ENCODE measurements at places on chromosomes 2 and 18.

- no peak for DNase-seq
Observed at GRCh38 chr18:49376046-49376445, 84.4 kb downstream of the DYM start.

DNA sequence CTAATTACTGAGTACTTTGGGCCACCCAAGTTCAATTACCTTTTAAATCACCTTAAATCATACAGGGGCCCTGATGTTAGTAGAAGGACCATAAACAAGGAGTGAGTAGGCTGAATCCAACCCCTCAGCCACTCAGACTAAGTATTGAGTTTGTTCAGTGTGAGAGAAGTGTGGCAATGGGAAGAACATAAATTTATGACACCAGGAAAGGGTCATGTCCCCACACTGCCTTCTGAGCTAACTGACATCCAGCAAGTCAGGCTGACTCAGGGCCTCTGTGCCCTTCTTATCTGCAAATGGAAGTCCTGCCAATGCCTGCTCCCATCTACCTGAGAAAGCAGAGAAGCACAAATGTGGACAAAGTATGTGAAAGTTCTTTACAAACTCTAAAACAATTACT, 12.9 kb downstream of the PLEKHM3 start:
- DNase-seq: no peak

DNA sequence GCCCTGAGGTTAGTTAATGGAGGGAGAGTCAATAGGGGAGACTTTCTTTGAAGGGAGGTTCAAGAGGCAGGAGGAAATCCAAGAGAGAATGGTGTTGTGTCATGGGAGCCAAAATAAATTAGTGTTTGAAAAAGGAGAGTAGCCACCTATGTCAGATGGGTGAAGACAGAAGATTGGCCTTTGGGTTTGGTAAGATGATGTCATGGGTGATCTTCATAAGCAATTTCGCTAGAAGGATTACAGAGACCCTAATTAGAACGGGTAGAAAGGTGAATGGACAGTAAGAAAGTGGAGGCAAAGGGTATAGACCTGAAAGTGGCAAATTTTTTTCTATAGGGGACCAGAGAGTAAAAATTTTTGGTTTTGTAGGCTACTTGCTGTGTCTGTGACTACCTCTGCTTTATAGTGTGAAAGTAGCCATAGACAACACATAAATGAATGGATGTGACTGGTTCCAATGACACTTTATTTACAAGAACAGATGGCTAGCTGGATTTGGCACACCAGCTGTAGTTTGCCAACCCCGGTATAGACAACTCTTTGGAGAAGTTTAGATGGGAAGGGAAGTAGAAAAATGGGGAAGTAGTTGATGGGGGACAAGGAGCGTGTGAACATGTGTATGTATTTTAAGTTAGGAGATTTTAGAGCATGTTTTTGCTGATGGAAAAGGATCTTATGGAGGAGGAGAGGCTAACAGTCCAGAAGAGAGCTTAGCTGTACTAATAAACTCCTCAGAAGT, 9.3 kb downstream of the STAMBP start:
- DNase-seq: no peak

GRCh38 chr2:70173520-70173919, 17.3 kb downstream of the C2orf42 start:
- no peak for DNase-seq

GRCh38 chr2:164835302-164835701, 6.3 kb downstream of the COBLL1 start:
- DNase-seq: no peak

DNA sequence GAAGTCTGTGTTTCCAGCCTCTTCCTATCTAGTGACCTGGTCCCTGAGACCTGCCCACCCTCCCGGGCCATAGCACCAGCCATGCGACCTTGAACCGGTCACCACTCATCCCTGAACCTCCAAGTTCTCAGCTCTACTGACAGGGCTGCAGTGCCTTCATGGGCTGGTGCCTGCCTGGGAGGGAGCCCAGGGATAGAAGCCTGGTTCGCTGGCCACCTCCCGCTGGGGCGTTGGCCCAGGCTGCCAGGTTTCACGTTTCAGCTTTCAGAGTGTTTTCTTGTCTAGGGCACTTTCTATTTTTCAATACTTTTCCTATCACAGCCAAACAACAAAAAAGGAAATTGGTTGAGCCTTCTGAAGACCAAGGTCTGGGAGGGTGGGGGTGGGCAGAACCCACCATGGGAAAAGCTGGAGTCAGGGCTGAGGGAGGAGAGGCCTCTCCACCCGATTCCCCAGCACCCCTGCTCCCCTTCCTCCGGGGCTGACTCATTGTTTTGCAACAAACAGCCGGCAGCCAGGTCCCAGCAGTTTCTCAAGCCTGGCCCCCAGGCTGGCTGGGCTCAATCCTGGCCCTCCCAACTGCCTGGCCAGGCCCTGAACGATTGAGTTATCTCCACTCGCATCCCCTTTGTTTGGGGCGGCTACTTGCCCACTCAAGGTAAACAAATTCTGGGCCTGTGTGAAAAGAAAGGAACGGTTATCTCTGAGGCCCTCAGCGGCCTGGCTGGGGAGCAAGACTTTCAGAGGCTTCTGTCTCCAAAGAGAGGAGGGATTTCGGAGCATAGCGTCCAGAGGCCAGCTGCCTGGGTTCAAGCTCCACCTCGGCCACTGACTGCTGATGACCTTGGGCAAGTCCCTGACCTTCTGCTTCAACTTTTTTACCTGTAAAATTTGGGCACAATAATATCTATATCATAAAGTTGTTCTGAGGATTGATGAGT, 47.5 kb downstream of the ZFP36L2 start:
- no peak for DNase-seq

DNA sequence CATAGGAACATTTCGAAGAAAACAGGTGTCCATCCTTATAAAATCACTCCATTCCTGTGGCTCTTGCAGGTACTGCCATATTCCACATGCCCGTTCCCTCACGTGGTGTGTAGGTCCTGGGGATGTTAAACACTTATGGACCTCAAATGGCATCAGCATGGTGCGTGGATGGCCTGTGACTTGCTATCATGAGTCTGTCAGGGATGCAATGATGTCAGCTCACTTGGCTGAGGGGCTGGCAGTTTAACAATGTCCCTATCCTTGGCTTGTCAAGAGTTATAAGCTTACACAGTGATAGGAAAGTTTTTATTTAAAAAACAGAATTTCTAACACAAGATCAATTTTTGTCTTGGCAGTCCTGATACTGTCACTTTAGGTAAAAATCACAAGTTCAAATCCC, 28.8 kb downstream of the MAIP1 start:
- no peak for DNase-seq

- no peak for DNase-seq
Observed at GRCh38 chr2:40820319-40820718, 368.4 kb upstream of the SLC8A1 start.

GRCh38 chr2:28415010-28415409, 22.4 kb downstream of the FOSL2 start:
- DNase-seq: no peak

GRCh38 chr2:233473878-233474277, 92.7 kb downstream of the USP40 start:
- DNase-seq: no peak

DNA sequence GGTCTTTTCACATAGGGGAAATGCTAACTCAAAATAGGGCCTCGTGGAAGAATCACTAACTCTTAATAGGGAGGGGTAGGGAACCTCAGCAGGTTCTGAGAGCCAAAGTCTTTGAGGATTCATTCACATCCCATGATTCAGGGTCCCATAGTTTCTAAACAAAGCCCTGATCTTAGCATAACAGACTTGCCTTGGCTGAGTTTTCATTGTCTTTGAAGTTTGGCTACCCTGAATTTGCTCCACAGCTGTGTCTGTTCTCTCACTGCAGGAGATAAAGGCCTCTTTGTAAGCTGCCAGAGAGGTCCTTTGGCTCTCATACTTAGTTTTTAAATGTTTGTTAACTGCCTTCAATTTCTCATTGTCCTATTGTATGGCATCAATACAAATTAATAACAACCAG, 54.5 kb downstream of the ZDBF2 start:
- no peak for DNase-seq

DNA sequence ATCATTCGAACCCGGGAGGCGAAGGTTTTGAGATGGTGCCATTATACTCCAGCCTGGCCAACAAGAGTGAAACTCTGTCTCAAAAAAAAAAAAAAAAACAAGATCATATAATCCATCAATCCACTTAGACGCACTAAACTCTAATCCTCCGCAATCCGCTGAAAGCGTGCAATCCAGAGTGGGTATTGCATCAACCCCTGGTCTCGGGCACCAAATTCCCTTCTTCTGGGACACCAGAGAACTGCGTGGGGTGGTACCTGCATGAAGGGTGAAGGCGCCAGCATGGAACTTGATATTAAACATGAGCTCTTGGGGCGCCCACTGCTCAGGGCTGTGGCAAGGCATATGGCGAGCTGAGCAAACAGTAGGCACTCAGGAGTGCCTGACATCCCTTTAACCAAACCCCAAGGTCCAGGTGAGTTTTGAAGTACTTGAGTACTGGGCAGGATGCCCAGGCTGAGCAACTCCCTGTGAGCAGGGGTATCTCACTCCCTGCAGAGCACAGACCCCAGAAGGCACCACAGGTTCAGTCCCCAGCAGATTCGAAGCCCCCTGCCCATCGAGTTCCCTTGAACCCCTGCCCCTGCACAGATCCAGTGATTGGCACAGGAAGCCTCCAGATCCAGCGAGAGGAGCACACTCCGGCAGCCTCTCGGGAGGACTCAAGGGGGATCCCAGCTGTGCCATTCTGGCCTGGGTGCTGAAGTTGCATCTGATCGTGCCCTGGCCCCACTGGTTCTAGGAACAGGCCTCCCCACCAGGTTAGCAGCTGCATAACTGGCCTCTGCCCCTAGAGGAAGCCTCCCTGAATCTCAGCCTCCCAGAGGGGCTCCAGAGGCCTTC, 8.0 kb downstream of the ALPI start:
- DNase-seq: no peak

- no peak for DNase-seq
Observed at GRCh38 chr2:164841719-164842623, at the start of gene COBLL1. Gene COBLL1, minus strand, starts transcription at chr2:164841823. Its CDS starts 627 bp downstream, at chr2:164841196.

- DNase-seq: no peak
Observed at GRCh38 chr18:23890589-23890988, 124.0 kb upstream of the TTC39C start.

GRCh38 chr2:169093535-169093934, 24.2 kb downstream of the DHRS9 start:
- DNase-seq: no peak

- no peak for DNase-seq
Observed at GRCh38 chr2:34107811-34108210, 508.7 kb upstream of the FAM98A start.

- DNase-seq: no peak
Observed at GRCh38 chr2:147086715-147087114, 758.1 kb upstream of the ACVR2A start.

- DNase-seq: no peak
Observed at GRCh38 chr18:5419601-5420000, 124.1 kb upstream of the ZBTB14 start.

- no peak for DNase-seq
Observed at GRCh38 chr2:58073008-58073407, 26.4 kb downstream of the VRK2 start.

DNA sequence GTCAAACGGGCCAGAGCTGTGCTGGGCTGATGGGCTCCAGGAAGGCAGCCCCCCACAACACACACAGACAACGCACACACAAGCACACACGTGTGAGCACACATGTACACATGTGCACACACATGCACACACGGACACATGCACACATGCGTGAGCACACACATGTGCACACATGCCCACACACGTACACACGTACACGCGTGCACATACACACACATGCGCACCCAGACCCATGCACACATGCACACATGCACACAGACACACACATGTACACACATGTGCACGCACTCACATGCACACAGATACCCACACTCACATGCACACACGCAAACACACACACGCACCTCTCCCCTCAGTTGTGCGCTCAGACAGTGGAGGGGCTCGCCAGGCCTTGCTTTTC, 31.2 kb upstream of the HPCAL1 start:
- DNase-seq: no peak

DNA sequence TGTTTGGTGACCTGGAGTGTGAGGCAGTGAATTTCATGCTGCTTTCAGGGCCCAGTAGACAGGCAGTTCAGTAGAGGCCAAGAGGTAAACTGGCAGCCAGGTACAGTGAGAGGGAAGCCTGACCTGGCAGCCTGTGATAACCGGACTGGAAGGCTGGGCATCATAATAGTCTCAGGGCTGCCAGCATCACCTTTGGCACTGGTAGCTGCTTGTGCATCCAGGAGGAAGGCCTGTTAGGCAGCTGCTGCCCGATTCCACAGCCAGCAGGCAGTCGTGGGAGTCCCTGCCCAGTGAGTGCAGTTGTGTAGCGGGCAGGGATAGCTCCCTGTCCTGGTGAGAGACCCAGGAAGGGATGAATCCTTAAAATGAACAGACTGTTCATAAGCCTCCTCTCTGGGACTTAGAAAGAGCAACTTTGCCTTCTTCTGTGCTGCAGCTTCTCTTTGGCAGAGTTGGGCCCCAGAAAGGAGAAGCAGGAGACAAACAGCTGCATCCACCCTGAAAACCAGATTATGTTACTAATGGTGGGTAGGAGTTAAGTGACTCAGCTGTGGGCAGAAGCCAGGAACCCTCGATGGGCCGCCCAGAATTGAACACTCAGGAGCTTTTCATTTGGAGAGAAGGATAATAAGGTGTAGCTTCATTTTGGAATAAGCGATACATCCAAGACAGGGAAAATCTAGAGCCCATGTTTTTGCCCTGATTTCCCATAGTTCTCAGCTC, 8.1 kb upstream of the GPBAR1 start:
- DNase-seq: no peak

- DNase-seq: no peak
Observed at GRCh38 chr2:128154225-128154624, 63.2 kb downstream of the UGGT1 start.

GRCh38 chr2:38672445-38673391, 6.8 kb downstream of the GALM start:
- no peak for DNase-seq

GRCh38 chr2:26864226-26864625, 16.3 kb downstream of the DPYSL5 start:
- DNase-seq: no peak

DNA sequence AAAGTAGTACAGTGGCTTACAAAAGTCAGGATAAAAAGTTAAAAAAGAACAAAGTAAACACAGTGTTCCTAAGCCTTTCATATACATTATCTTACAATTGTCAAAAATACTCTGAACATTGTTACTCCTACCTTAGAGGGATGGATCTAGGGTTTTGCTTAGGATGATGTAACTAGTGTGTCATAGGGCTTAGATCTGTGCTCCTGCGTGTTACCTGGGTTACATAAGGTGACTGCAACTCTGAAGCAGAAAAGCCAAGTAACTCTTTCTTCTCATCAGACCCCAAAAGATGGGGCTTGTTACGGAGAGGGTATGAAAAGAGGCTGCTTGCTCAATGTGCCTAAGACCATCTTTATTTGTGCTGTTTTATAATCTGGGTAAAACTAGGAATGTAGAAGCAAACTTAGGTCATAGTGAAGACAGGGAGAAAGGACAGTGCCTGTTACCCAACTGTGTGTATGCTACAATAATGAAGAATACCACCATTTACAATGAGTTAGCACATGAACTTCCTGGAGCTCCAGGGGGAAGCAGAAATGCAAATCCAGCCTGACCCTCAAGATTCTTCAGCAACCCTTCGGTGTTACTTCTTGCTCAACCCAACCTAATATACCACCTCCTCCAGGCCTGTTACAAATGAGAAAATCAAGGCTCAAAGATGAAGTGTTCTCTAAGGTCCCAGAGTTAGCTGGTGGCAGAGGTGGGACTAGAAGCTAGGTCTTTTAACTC, 42.0 kb upstream of the STK17B start:
- no peak for DNase-seq

Measured in activated naive CD4-positive, alpha-beta T cell (primary cell).